GF-D8 (cell line): ENCODE measurements at places on chromosomes 12 and 14.

GRCh38 chr14:53808042-53808441, 148.6 kb downstream of the BMP4 start:
- no peak for DNase-seq

- DNase-seq: no peak
These were observed 11.1 kb downstream of the NRXN3 start for GRCh38 chr14:78181270-78181669.

DNA sequence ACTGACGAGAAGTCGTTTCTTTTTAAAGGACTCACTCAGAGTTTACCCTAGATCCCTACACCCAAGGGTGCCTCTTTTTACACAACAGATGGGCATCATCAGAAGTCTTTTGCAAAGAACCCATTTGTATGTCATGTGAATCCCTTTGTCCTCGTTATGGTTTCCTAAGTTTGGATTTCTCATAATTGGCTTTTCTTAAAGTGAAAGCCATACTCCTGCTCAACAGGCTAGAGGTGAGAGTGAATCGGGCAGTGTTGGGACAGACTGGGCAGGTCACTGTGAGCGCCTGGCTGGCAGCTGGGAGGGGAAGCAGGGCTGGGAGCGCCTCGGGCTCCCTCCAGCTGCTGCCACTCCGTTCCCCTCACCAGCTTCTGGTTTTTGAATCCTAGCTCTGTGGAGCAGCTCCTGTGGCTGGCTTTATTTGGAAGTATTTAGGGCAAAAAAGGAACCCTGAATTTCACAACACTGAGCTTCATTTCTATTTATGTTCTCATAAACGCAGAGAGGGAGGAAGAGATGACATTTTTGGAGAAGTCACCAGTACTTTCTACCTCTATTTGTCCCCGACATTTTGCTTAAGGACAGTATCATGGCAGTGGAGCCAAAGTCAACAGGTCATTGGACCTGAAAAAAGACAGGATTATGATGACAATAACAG, 63.8 kb upstream of the ACTN1 start:
- peak; percentile 33 for DNase-seq

DNA sequence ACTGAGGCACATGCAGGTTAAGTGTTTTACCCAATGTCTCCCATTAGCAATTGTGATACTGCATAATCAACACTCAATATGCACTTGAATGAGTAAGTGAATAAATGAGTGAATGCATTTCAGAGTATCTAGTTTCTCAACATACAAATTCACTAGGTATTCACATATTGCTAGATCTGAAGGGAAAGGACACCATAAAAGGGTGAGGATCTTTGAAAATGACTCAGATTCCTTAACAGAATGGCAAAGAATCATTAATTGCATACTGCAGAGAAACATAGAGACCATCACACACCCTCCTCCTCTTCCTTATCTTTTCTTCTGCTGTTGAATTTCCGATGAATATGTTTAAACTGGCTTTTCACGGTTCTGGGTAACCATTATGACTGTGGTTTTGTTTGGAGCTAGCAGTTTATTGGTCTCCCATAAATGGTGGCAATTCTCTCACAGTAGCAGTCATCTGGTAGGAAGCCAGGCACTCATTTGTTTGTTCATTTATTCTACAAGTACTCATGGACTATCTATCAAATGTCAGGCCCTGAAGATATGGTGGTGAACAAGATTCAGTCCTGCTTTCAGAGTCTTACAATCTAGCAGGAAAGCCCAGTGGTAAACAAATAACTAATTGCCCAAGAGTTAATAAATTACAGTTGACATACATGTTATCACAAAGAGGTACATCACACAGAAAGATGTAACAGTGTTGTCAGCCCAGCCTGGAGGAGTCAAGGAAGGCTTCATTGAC, 70.2 kb downstream of the LLPH start:
- no peak for DNase-seq

- DNase-seq: no peak
These were observed 303.6 kb downstream of the BCAT1 start for GRCh38 chr12:24645254-24645653.

GRCh38 chr14:61106959-61107641, 126.1 kb downstream of the SLC38A6 start:
- no peak for DNase-seq

DNA sequence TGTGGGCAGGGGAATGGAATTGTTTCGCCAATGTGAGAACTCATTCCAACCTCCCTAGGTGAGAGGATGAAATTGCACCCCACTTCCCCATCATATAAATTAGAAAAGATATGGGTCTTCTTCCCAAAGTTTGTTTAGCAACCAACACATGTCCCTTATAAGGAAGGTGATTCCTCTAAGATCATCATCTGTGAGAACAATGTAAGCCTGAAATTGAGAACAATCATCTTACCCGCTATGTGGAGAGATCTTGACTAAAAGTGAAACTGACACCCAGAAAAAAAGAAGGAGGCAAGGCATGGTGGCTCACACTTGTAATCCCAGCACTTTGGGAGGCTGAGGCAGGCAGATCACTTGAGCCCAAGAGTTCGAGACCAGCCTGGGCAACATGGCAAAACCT, 173.2 kb upstream of the HMGA2 start:
- no peak for DNase-seq

- no peak for DNase-seq
These were observed 45.9 kb downstream of the TSPAN9 start for GRCh38 chr12:3122841-3123678.

DNA sequence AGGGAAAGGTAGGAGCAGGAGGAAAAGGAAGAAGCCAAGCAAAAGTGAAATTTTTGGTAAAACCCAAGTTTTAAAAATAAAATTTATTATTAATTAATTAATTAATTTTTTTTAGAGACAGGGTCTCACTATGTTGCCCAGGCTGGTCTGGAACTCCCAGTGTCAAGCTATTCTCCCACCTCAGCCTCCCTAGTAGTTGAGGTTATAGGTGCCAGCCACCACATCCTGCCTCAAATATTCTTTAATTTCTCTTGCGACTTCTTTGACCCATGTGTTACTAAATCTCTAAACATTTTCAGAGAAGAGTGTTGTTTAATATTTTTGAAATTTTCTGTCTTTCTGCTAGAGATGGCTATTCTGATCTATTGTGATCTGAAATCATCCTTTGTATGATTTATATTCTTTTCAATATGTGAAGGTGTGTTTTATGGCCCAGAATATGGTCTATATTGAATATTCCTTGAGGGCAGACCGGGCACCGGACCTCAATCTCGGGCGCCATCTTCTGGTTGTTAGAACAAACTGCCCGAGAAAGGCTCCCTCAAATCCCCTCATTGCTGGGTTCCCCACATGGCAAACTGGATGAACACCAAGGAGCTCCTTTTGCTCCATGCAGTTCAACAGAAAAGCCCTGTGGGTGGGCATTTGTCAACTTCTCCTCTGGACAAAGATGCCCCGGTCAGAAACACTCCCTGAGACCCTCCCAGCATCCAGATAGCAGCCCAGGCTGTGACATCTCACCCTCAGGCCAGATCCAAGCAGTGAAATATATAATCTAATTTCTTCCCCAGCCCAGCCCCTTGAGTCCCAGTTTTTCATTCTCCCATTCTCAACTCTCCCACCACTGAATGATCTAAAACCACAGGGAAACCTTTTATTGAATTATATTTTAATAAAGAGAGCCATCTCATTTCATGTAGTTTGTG, 110.5 kb downstream of the ASCL4 start:
- no peak for DNase-seq

- no peak for DNase-seq
These were observed 201.1 kb downstream of the ITPR2 start for GRCh38 chr12:26631846-26632245.

DNA sequence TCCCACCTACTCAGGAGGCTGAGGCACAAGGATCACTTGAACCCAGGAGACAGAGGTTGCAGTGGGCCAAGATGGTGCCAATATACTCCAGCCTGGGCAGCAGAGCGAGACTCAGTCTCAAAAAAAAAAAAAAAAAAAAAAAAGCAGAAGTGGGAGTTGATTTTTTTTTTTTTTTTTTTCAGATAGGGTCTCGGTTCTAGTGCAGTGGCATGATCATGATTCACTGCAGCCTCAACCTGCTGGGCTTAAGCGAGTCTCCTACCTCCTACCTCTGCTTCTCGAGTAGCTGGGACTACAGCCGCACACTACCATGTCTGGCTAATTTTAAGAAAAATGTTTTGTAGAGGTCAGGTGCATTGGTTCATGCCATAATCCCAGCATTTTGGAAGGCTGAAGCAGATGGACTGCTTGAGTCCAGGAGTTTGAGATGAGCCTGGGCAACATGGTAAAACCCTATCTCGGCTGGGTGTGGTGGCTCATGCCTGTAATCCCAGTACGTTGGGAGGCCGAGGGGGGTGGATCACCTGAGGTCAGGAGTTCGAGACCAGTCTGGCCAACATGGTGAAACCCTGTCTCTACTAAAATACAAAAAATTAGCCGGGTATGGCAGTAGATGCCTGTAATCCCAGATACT, 16.3 kb upstream of the HSP90AA1 start:
- no peak for DNase-seq

- DNase-seq: no peak
These were observed 194.4 kb upstream of the PPFIA2 start for GRCh38 chr12:81953541-81953940.

DNA sequence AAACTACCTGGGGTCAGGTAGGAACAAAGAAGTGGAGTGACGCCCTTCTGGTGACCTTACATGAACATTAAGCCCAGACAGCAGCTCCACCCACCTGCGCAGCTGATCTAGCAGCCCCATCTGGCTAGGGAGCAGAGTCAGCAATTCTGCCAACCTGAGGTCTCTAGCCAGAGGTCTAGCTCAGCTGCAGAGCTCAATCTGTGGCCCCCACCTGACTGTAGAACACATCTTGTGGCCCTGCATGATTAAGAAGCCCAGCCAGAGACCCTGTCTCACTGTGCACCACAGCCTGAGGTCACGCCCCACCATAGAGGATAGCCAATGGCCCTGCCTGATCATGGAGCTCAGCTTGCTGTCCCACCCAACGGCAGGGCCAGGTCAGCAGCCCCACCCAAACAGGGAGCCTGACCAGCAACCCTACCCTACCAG, 50.6 kb upstream of the HIGD1C start:
- DNase-seq: no peak

- no peak for DNase-seq
These were observed 39.8 kb downstream of the NOPCHAP1 start for GRCh38 chr12:105025890-105026289.

GRCh38 chr14:70094106-70094505, 94.6 kb downstream of the SLC8A3 start:
- DNase-seq: no peak

GRCh38 chr12:83468988-83469908, 782.5 kb downstream of the TMTC2 start:
- no peak for DNase-seq

DNA sequence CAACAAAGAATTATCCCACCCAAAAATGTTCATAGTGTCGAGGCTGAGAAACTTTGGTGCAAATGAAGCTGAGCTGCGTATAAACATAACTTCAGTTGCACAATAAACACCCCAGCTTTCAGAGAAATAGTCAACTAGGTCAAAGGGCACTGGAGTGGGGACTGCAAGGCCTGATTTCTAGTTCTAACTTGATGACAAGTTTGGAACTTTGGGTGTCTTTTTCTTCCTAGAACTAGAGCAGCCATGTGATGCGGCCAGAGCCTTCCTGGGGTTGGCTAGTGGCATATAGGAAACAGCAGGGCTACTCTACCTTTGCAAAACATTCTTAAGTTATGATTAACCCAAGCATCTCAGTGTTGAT, 298.4 kb upstream of the AMIGO2 start:
- no peak for DNase-seq

- DNase-seq: no peak
These were observed 1.7 kb upstream of the NUAK1 start for GRCh38 chr12:106140223-106140986.

GRCh38 chr14:88470542-88471440, 84.0 kb downstream of the PTPN21 start:
- DNase-seq: no peak

- no peak for DNase-seq
These were observed 3.4 kb upstream of the SLCO1A2 start for GRCh38 chr12:21337959-21338744.
